ENCODE measurements at places on chromosomes 1 and 21. TPM values are rescaled to one million over a fixed set of nuclear protein-coding genes. Genes with fewer than 3 reads are reported as not detected.

Gene CD1B
- polyA plus RNA-seq = 0.04 TPM

Gene SPRR5
- polyA plus RNA-seq = not detected

Gene ZBTB8A
- polyA plus RNA-seq = 1.7 TPM

Gene LAMB3
- 1.6 TPM for polyA plus RNA-seq

Gene ANKRD45
- 0.10 TPM for polyA plus RNA-seq

Gene ACTN2
- 599 TPM for polyA plus RNA-seq

Gene CFAP141
- polyA plus RNA-seq = 0.22 TPM

Gene NBPF10
- 0.30 TPM for polyA plus RNA-seq

Gene NUDT4B
- 8.1 TPM for polyA plus RNA-seq

Gene PPT1
- polyA plus RNA-seq = 33.1 TPM

Gene LCE1A
- polyA plus RNA-seq = not detected

Gene PARP1
- polyA plus RNA-seq = 36.1 TPM

Gene APCS
- not detected for polyA plus RNA-seq

Gene PODN
- 11.4 TPM for polyA plus RNA-seq

Gene TSPEAR
- polyA plus RNA-seq = under 0.01 TPM

Gene GNB1
- 109 TPM for polyA plus RNA-seq

Gene LRRC71
- 0.06 TPM for polyA plus RNA-seq

Gene TMEM234
- polyA plus RNA-seq = 19.6 TPM

Gene ADAMTS4
- 11.9 TPM for polyA plus RNA-seq

Gene PRKCZ
- polyA plus RNA-seq = 14.6 TPM

Gene OSBPL9
- 42.9 TPM for polyA plus RNA-seq

All from heart right ventricle (tissue), 16 donors.